ENCODE measurements at places on chromosomes 2 and 18. TPM values are rescaled to one million over a fixed set of nuclear protein-coding genes. Genes with fewer than 3 reads are reported as not detected.
A peak's percentile ranks its signal among the peaks of the same experiment; 100 is the strongest.

KCNS3 gene
- total RNA-seq = 16.2 TPM

AQP12A gene
- total RNA-seq = not detected

DNA sequence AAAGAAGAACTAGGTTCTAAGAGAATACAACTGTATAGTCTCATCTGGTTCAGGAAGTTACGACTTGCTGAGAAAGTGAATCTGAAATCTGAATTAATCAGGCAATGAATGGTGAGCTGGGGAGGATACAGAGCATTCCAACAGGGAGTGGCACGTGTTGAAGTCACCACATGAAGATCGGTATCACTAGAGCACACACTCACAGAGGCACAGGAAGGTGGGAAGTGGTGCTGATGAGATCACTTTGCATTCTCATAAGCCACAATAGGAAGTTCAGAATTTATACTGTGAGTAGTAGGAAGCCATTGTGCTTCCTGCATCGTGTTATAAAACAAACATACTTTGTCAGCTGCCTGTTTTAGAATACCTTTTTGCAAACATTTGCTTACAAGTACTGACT, 615.0 kb upstream of the DDX18 start:
- no peak for DNase-seq

DNA sequence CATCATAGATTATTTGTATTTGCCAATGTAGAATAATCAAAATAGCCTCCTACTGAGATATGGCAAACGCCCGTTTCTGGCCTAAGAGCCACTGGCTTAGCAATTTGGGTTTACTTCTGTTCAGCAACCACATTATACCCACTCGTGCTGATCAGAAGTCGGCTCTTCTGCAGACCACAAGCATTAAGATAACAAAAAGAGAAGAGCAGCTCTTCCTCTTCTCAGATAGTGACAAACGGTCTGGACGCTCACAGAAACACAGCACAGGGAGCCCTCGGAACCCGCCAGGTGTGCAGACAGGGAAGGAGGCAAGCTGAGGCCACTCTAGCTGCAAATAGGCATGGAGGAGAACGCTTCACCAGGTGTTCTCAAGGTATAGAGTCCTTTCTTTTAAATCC, 164.0 kb downstream of the HDAC4 start:
- DNase-seq = no peak

GRCh38 chr2:38602732-38603401, at the start of gene HNRNPLL:
Gene HNRNPLL, minus strand, starts transcription at chr2:38602928. Its CDS starts 302 bp downstream, at chr2:38602626.
- peak; percentile 59 for DNase-seq

ABCB11 gene
- total RNA-seq = not detected

PPM1G gene
- total RNA-seq = 228 TPM

- DNase-seq = no peak
Observed at GRCh38 chr2:201248288-201248844, 12.0 kb upstream of the CASP8 start.

GPR39 gene
- 10.8 TPM for total RNA-seq

DNA sequence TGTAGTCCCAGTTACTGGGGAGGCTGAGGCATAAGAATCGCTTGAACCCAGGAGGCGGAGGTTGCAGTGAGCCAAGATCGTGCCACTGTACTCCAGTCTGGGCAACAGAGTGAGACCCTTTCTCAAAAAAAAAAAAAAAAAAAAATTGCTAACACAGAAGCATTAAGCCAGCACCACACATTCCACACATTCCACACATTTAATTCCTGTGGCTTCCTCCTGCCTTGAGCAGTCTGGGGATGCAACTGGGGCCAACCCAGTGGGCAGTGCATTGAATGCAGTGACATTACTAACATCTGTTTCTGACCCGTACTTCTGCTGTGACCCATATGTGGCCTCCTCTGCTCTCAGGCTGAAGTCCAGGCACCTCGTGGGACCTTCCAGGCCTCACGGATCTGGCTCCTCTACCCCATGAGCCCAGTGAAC, 107.0 kb downstream of the BCL2L11 start:
- no peak for DNase-seq

MC2R gene
- total RNA-seq = not detected

- no peak for DNase-seq
Observed at GRCh38 chr2:218648088-218648786, 11.2 kb downstream of the ZNF142 start.

HNMT gene
- total RNA-seq = 20.2 TPM

DNA sequence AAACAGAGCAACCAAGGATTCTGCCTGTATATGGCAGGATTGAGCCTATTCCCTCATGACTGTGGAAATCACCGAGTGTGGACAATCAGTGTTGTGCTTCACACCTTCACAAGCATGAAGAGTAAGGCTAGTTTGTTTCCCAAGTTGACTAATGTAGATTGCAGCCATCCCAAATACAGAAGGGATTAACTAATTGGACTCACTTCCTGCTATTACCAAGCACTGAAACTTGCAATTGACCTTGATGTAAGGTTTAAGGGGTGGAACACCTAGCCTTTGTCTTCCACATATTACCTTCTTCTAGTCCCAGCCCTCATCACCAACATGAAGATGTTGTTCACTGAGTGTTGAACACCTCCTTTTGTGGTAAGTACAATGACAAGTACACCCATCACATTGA, 120.9 kb upstream of the RND3 start:
- no peak for DNase-seq

GRCh38 chr18:13611142-13611600, 115.2 kb downstream of the FAM210A start:
- no peak for DNase-seq

DNA sequence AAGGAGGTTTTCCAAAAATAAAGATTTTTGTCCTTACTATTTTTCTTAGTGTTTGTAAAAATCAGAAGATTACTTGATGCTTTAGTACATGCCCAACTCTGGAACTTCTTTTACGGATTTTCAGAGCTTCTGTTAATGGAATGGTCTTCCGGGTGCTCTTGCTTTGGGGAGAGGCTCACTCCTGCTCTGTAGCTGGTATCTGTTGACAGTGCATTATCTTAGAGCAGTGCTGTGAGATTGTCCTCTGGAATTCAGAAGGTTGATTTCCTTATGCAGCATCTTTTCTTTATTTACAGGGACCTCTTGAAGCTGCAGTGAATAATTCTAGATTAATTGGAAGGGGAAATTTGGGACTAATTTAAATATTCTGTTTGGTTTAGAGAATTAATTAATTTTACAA, 4.6 kb downstream of the MAPRE2 start:
- DNase-seq = no peak

GRCh38 chr2:156867201-156867600, 390.3 kb upstream of the GALNT5 start:
- no peak for DNase-seq

DNA sequence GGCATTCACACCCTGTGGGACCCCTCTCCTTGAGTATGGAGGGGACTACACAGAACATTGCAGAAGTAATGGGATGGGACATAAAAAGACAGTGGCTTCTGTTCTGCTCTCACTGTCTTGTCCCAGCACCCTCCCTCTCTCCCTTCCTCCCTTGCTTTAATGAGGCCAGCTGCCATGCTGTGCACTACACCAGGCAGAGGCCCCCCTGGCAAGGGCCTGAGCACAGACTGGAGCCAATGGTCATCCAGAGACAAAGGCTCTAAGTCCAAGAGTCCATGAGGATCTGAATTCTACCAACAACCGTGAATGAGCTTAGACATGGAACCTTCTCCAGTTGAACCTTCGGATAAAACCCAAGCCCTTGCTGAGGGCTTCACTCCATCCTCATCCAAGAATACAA, 263.0 kb downstream of the NDUFA10 start:
- DNase-seq = no peak

DNA sequence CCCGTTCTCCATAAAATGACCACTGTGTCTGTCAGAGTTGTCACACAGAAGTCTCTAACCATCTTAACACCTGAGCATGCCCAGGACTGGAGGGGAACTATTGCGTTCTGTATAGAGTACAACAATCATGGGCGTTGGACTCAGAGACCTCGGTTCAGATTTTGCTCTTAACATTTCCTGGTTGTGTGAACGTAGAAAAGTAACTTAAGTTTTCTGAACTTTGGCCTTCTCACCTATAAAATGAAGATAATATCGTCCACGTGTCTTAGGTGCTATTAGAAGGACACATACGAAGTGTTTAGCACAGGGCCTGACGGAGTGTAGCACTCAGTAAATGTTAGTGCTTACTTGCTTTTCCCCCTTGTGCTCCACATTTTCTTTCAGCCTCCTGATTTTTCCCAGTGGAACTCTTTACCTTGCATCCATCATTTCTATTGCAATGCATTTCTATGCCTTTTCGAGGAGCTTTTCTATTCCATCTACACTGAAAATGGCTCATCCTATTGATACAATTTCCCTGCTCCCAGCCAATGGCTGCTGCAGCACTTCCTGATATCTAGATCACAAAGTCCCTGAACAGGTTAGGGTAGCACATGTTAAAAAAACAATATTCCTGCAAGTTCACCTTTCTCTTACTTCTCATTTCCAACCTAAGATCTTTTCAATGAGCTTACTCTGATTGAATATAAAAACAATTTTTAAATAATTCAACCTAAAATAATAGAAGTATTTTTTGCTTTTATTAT, 22.7 kb downstream of the DPP10 start:
- no peak for DNase-seq

LIMS3 gene
- total RNA-seq = 1.7 TPM

- DNase-seq = no peak
Observed at GRCh38 chr18:52451851-52452250, 111.9 kb downstream of the DCC start.

DNA sequence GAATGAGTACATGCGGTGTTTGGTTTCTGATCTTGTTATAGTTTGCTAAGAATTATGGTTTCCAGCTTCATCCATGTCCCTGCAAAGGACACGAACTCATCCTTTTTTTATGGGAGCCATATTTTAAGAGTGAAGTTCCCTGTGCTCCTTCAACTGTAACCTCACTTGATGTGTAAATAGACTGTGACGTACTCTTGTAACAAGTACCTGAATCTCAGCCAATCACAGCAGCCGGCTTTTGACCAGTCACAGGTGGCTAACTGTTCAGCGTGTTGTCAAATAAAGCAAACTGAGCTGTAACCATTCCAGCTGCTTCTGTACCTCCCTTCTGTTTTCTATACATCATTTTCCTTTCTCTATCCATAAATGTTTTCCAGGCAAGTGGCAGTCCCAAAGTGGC, 774.3 kb upstream of the HS6ST1 start:
- DNase-seq = no peak

GRCh38 chr2:46657042-46657504, 177.7 kb downstream of the TMEM247 start:
- no peak for DNase-seq

FRZB gene
- total RNA-seq = 0.07 TPM

GRCh38 chr2:32228181-32228580, 36.5 kb downstream of the NLRC4 start:
- no peak for DNase-seq

DNA sequence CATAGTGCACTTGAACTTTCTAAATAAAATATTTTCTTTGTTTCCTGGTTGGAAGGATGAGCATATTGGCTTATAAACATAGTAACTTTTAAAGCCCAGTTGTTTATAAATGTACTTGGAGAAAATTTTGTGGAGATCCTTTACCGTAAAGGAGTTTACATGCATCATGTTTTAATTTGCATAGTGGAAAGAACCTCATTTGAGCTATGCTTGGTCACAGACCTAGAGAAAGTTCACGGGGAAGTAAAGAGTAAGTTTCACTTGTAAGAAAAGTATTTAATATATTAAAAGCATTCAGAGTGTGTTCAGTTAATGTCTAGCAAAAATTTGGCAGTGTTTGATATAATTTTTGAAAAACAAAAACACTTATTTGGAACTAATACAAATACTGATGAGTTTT, 45.3 kb downstream of the PIKFYVE start:
- no peak for DNase-seq
